Stimulated activated CD4-positive, alpha-beta T cell treated with anti-CD3 and anti-CD28 coated beads, Interleukin-4, amount 100 ng/mL, for 1 hour (primary cell): ENCODE measurements at places on chromosomes 5 and 9.

DNA sequence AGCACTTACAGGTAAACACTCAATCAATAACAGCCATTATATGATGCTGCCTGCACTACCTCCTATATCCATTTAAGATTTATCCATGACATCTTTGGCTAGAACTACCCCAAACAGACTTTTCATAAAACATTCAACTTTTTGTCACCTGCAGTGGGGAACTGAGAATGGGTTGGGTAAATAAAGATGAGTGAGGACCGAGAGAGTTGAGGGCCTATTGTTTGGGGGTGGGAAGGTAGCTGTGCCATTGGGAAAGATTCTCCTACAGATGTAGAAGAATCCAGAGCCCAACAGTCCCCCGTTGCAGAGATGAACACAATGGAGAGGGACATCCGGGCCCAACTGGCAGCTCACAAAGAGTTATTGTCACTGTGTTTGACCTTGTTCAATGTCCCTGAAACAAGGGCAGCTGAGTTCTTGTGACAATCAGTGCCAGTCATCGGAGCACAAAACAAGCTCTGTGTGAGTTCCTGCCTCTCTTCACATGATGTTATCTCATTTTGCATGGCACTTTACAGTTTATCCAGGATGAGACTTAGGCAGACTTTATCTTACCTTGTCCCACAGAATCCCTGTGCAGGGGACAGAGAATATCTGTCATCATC is 11.5 kb upstream of the SLC31A2 start:
- DNase-seq, result no peak

DNA sequence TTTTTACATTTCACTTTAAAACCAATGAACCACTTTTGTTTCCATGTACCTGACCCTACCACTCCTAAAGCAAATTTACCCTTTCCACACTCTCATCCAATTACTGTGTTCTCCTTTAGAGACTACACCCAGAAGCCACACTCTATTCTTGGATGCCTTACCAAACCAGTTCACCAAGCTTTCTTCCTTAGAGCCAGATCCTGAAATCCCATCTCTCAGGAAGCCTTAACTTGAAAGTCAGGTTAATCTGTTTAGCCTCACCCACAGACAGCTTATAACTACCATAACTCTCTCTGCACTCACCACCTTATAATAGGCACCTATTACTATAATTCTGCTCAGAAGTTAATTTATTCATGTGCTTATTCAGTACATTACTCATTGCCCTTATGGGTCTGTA is 4.3 kb downstream of the CSNK1A1 start:
- no peak for DNase-seq

DNA sequence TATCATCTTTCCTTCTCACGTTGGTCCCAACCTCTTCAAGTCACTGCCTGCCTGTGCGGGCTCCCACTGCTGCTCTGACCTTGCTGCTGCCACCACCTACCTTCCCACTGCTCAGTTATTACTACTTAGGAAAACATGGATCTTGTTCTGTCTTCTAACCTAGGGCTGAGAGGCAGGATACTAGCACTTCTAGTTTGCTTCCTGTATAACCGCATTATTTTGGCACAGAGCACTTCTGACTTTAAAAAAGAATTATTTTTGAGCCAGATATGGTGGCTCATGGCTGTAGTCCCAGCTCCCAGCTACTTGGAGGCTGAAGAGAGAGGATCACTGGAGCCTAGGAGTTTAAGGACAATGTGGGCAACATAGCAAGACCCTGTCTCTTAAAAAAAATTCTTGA is 135.4 kb upstream of the GNA14 start:
- DNase-seq, result no peak

- DNase-seq, result no peak
These were observed 118.4 kb downstream of the PAPPA start for GRCh38 chr9:116271991-116272390.

DNA sequence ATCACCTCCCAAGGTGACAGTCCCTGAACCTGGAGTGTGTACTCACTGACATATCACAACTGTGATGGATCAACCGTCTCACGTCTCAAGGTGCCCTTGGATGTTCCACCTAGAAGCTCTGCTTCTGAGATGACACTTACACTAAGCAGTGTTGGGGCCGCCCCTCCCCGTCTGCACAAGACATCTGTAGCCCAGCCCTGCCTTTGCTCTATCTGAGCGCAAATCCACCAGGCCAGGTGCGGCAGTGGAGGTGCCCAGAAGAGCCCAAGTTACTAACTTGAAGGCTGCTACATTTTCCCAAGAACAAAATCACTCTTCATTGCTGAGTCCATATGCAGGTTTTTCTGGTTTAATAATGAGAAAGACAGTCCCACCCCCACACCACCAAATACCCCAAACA is 148.3 kb downstream of the FSTL4 start:
- DNase-seq, result no peak

DNA sequence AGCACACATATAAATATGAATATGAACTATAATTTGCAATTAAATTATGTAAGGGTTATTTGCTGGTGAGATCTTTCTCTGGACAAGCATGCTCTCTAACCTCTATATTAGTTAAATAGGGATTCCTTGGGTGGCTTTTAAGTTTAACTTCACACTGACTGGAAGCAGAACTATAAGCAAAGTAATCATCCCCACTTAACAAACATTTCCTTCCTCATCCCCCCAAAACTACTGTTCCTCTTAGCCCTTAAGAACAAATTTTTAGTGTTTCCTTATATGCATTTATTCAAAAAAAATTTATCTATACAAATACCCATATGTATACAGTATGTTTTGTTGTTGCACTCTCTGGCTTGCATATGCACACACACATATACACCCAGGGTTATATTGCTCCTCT is 512.1 kb upstream of the MEF2C start:
- DNase-seq, result no peak

GRCh38 chr5:125870256-125870655 is 553.0 kb upstream of the GRAMD2B start:
- DNase-seq, result no peak

GRCh38 chr5:168951356-168951755 is 349.6 kb downstream of the SLIT3 start:
- no peak for DNase-seq
